ENCODE measurements at places on chromosomes 11 and 22. TPM values are rescaled to one million over a fixed set of nuclear protein-coding genes. Genes with fewer than 3 reads are reported as not detected.

Gene UBQLN3
- not detected for total RNA-seq

Gene INS
- not detected for total RNA-seq

Gene TRIM44
- total RNA-seq, result 42.1 TPM

Gene CBY1
- 14.3 TPM for total RNA-seq

Gene TEAD1
- total RNA-seq, result 131 TPM

Gene MS4A2
- total RNA-seq, result 0.16 TPM

Gene ELFN2
- 0.33 TPM for total RNA-seq

Gene SCGB1D2
- not detected for total RNA-seq

Gene FXYD6
- 0.98 TPM for total RNA-seq

Gene IL18
- 0.81 TPM for total RNA-seq

Gene RBMXL2
- total RNA-seq, result not detected

Gene PANX2
- total RNA-seq, result 0.90 TPM

Gene KCNQ1OT1
- 7.3 TPM for total RNA-seq

Gene TBX1
- 2.8 TPM for total RNA-seq

Gene PRG3
- not detected for total RNA-seq

Gene KIF18A
- total RNA-seq, result 0.82 TPM

Gene RFPL2
- total RNA-seq, result not detected

Gene AGBL2
- 0.90 TPM for total RNA-seq

Gene POU2F3
- total RNA-seq, result 0.90 TPM

Gene CWF19L2
- 41.3 TPM for total RNA-seq

Gene MPZL3
- total RNA-seq, result 0.41 TPM

Gene NRXN2
- total RNA-seq, result 3.4 TPM

Gene GGT5
- 4.4 TPM for total RNA-seq

Gene MMP11
- 5.1 TPM for total RNA-seq

Gene SPA17
- total RNA-seq, result 3.9 TPM

Gene FGF19
- total RNA-seq, result not detected

Gene MIAT
- 0.72 TPM for total RNA-seq

Gene INCENP
- 47.5 TPM for total RNA-seq

Gene COA4
- total RNA-seq, result 70.8 TPM

Gene NPTXR
- 1.3 TPM for total RNA-seq

Gene NXPE1
- not detected for total RNA-seq

Gene MRGPRF
- 41.8 TPM for total RNA-seq

Gene RAG2
- not detected for total RNA-seq

Gene BACE1
- 33.4 TPM for total RNA-seq

Gene P2RX6
- total RNA-seq, result 5.9 TPM

Gene SLC1A2
- 23.6 TPM for total RNA-seq

Gene TRIM48
- not detected for total RNA-seq

Gene AP1B1
- total RNA-seq, result 46.3 TPM

Gene APOA5
- total RNA-seq, result not detected

Data from fibroblast of the aortic adventitia (primary cell).